ENCODE measurements at places on chromosomes 1 and 21.

GRCh38 chr1:81071969-81072753 is 728.6 kb upstream of the ADGRL2 start:
- DNase-seq, result no peak

DNA sequence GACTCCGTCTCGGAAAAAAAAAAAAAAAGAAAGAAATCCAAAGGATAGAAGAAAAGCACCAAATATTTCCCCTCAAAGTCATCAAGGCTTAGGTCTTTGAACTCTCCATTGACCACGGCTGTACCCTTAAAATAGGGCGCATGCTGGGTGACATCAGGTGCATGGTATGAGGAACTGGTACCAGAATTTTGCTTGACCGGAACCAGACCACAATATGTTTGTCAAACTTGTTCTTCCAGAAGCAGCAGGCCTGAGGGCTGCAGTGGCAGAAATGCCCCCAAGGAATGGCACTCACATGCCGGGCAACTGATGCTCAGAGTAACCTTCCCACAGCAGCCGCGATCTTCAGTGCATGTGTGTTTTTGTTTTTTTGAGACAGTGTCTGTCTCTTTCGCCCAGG is 21.0 kb downstream of the RCC1 start:
- peak; percentile 43 for DNase-seq

GRCh38 chr21:8991088-8991907 is 1530.1 kb upstream of the TPTE start:
- no peak for DNase-seq

GRCh38 chr1:69502991-69503390 is 64.7 kb upstream of the LRRC7 start:
- no peak for DNase-seq

DNA sequence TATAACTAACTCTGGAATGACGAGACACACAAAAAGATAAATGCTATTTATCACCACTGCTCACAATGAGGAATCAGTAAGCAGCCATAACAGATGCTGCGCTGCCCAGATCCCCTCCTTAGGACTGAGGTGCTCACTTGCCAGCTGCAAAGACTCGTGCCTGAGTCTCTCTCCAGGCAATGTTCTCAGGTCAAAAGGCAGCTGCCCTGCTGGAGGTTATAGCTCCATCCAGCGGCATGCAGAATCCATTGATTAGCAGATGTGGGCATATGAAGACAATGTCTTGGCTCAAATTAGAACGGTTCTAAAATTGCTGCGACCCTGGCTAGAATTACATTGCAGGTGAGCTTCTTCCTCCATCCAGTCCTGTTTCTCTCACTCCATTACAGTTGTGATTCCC is 328.2 kb upstream of the CHRM3 start:
- DNase-seq, result peak; percentile 5

DNA sequence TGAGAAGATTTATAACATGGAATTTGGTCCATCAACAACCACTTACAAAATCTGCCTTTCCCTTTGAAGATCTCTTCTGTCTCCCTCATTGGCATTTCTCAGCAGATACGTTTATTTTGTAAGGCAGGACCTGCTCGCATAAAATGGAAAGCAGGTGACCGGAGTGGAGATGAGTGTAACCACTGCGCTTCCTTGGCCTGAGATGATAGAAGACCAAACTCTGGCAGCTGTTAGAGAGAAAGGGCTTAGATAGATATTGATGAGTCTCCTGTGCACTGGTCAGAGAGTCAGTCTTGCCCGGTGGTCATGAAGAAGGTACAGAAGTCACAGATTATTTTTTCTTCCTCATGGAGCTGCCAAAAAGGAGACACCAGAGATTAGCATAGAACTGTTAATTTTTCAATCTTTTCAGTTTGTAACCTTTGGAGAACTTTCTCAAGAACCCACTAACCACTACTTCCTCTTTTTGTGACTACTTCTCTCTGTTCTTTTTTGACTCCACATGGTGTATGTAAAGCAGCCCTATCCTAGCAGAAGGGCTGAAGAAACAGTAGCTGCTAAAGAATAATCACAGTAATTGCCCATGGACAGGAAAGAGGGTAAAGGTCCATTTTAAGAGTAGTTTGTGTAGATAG is 47.6 kb downstream of the FCRL3 start:
- DNase-seq, result no peak

DNA sequence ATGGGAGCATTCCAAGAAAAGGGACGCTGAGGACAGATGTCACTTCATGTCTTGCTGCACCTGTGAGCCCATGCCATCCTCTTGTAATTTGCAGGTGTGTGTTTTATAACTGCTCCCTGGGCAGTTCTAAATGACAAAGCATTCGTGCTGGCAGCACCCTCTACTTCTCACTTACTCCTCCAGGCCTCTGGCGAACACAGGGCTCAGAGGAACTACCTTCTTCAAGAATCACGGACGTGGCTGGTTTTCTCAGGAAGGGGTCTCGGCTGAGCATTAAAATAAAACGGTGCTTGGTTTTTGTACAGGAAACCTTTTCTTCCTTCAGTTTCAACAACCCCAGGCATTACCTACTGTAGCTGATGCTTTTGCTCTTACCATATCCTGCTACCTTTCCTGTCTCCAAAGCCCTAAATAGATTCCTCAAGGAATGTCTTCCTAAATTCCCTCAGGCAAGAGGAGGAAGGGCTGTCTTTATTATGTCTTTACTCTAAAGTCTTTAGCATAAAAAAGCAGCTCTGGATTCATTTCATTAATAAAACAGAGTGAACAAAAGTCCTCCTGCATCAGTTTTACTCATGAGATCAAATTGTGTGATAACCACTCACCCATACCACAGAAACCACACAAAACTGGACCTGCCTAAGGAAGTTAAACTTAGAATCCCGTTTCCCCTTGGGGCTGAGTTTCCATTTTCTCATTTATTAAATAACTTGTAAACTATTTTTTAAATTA is 79.0 kb upstream of the MAP10 start:
- DNase-seq, result no peak

GRCh38 chr1:89530444-89531089 is 5.9 kb downstream of the LRRC8B start:
- no peak for DNase-seq

DNA sequence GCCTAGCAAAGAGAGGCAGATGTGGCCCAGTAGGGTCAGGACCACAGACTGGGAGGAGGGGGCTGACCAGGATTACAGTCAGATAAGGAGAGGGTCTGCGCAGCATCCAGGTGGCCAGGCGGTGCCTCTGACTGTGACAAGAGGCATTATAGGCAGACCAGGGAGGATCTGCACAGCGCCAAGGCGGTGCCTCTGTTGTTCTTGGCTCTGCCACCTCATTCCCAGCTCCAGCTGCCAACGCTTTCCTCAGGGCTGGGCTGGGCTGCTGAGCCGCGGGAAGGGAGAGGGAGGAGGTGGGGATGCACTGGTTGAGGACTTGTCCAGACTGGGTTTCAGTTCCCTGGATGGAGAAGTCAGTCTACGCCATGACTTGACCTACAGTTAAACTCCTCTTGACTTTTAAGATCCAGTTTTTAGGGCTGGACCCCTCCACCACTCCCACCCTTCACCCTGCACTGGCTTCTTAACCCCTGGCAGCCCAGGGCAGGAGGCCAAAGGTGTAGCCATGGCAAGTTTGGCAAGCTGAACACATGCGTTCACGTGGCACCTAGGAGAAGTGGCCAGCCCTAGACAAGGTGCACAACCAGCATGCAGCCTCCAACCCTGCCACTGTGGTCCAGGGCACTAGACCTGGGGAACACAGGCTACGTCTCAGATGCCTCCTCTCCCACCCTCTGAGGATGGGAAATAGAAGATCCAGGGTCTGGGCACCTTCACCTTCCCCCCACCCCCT is 4.5 kb upstream of the CRABP2 start:
- peak; percentile 58 for DNase-seq

GRCh38 chr21:42461881-42462877 is 33.8 kb downstream of the RSPH1 start:
- DNase-seq, result peak; percentile 70

- DNase-seq, result no peak
Observed at GRCh38 chr21:45300786-45301520, 13.3 kb upstream of the POFUT2 start.

- peak; percentile 91 for DNase-seq
Observed at GRCh38 chr1:153922076-153922971, 448 bp downstream of the GATAD2B start.

- DNase-seq, result no peak
Observed at GRCh38 chr1:18927082-18927653, 24.8 kb upstream of the ALDH4A1 start.

DNA sequence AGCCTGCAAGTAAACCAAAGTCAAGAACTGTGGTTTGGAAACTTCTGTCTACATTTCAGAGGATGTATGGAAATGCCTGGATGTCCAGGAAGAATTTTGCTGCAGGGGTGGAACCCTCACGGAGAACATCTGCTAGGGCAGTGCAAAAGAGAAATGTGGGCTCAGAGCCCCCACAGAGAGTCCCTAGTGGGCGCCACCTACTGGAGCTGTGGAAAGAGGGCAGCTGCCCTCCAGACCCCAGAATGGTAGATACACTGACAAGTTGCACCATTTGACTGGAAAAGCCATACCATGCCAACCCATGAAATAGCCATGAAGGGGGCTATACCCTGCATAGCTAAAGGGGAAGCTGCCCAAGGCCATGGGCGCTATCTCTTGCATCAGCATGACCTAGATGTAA is 1672.4 kb downstream of the KCNT2 start:
- no peak for DNase-seq

- DNase-seq, result no peak
Observed at GRCh38 chr1:8016895-8017241, 9.2 kb downstream of the ERRFI1 start.

DNA sequence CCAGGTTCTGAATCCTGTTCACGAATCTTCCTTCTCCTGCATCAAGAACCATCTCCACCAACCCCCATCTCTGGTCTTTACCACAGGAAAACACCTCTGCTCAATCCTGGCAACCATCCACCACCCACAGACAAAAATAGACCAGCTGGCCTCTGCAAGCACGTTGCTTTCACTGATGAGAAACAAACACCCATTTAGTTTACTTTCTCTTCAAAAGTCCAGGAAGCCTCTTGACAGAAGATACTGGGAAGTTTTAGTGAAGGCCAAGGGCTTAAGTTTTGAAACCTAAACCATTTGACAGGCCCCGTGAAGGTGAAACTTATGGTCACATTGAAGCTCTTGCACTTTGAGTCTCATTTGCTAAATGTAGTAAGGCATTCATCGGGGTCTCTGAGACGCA is 122.6 kb upstream of the PPP2R5A start:
- peak; percentile 34 for DNase-seq

DNA sequence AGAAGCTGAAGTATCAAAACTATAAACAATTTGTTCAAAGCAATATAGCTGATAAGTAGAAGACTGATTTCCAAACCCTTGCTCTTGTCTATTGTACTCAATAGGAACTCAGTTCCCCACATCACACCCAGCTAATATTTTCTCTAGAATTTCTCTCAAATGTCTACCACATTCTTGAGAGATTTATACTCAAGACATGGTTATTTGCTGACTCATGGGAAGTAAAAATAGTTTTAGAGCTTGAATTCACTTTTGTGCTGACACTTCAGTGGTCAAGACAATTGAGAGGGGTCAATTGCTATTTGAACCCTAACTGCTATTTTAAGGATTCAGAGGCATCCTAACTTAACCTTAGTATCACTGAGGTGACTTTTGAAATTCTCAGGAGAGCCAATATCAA is 99.0 kb downstream of the TNNI3K start:
- DNase-seq, result no peak

- DNase-seq, result peak; percentile 57
Observed at GRCh38 chr1:209455145-209455544, 128.4 kb upstream of the CAMK1G start.

DNA sequence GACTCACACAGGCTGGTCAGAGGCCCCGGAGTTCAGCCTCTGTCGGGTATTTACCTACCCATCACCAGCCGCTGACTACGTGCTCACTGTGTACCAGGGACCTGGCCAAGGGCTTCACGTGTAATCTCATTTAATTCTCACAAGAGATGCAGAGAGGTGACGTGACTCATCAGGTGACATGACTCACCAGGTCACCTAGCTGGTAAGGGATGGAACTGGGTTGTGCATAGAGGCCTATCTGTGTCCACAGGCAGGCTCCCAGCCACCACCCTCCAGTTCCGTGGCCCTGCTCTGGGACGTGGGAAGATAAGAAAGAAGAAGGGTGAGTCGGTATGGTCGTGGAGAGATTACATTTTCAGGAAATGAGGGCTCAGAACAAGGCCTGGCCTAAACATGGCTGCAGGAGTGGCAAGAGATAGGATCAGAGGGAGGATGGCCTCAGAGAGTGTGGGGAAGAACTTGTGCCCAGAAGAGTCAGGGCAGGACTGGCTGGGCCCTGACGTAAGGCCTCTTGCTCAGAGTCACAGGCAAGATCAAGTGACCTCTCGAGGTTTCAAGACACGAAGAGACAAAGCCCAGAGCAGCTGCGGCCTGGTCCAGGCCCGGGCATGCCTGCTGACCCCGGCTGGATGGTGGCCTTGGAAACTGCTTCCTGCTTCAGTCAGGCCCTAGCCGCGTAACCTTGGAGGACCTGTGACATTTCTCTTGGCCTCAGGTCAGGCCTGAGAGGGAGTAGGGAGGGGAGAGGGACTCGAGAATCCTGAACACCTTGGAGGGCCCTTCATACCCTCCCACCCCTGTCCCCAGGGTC is 52.7 kb upstream of the WASF2 start:
- DNase-seq, result peak; percentile 100

Measured in DMS53 (cell line).